ENCODE measurements at places on chromosomes 1 and 21. TPM values are rescaled to one million over a fixed set of nuclear protein-coding genes. Genes with fewer than 3 reads are reported as not detected.

LRRC42 gene
- total RNA-seq = 22.0 TPM

KISS1 gene
- 0.22 TPM for total RNA-seq

LHX8 gene
- total RNA-seq = not detected

ELAPOR1 gene
- under 0.01 TPM for total RNA-seq

COL24A1 gene
- total RNA-seq = not detected

PRAMEF17 gene
- not detected for total RNA-seq

- no peak for DNase-seq
These were observed 119.2 kb upstream of the BARHL2 start for GRCh38 chr1:90836345-90836679.

DNA sequence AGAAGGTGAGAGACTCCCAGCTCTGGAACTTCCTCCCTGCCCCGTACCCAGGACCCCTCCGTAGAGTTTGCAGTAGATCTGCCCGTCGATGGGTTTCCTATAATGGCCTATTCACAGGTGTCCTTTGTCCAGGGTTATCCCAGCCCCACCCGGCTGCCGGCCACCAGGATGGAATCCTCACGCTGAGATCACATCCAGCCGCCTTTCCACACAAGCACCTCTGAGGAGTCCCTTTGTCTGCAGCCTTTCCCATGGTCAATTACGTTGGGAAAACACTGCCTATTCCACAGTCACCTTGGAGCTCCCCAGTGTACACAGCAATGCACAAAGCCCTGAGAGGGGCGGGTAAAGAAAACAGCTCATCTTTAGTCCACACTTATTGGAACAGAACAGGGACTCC lies 190.0 kb upstream of the EDN2 start:
- DNase-seq = no peak

- no peak for DNase-seq
These were observed 8.2 kb downstream of the BCL9 start for GRCh38 chr1:147549526-147549925.

- DNase-seq = no peak
These were observed 51.5 kb upstream of the CNIH3 start for GRCh38 chr1:224564454-224565084.

DNA sequence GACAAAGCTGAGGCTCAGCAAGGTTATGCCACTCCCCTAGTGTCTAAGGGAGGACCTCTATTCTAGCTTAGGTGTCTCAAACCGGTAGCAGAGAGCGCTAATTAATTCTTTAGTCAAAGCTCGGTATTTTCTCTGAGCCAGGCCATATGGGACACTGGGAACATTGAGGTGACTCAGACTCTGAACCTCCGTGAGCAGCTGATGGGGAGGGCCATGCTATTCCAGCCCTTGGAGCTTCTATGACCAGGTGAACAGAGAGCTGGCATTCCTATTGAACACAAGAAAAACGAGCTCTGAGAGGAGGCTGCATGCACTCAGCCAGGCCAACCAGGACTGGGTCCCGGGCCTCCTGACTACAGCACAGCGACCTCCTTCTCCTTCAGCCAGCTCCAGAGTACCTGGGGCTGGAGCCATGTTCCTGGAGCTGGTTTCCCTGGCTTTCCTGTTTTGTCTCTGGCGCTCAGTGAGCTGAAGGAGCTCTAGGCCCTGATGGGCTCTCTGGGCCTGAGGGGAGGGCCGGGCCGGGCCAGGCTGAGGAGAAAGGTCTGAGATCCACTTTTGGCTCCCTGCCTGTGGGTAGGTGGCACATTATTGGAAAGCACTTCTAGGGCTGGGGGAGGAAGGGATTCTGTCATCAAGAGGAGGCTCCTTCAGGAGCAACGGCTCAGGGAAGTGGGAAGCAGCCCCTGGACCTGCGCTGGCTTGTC lies 37.0 kb downstream of the SLC9A1 start:
- DNase-seq = no peak

GRCh38 chr21:28671549-28672195 lies 321.0 kb downstream of the LTN1 start:
- DNase-seq = peak; percentile 73

DNA sequence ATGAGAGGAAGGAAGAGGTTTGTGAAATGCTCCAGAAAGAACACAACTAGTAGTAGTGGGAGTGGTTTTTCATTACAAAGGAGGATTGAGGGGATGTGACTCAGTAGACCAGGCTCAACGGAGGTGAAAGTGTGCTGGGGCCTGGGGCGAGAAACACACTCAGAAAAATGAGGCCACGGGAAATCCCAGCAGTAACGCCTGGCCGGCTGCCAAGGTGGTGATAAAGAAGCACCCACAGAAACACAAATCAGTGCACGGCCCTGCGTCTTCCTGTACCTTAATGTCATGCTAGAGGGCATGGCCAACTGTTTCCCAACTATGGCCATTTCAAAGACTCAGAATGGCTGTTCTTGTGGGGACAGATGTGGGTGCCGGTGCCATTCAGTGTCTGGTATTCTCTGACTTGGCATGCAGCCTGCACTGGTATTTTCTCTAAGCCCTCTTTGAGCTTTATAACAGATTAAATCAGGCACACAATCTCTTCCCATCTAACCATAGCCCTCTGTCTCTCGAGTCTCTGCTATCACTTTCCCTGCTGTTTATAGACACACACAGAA lies 38.2 kb downstream of the URB2 start:
- DNase-seq = peak; percentile 89

DNA sequence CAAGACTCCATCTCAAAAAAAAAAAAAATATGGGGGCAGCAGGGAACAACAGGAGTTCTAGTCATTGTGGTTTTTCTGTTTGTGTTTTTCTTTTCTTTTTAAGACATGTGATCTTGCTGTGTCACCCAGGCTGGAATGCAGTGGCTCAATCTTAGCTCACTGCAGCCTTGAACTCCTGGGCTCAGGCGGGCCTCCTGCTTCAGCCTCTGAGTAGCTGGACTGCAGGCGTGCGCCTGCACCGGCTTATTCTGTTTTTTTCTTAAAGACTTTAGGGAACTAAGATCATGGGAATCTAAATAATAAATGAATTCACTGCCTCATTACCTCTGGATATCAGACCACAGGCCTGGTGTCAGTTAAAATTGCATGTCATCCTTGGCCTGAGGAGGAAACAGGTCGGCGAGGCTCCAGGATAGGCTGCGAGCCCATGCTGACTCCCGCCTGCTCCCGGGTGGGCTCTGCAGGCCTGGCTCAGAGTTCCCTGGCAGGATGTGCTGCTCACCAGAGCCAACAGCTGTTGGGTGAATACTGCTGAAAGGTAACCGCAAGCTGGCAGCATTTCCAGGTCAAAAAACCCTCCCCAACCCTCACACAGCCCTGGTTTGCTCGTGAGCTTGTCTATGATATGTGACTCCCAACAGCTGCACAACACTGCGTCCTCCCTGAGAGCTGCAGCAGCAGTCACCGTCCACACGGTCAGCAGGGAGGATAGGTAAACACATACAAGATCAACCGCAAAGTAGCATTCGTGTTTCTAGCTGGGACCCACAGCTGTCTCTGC lies 58.1 kb downstream of the SCCPDH start:
- DNase-seq = no peak

DNA sequence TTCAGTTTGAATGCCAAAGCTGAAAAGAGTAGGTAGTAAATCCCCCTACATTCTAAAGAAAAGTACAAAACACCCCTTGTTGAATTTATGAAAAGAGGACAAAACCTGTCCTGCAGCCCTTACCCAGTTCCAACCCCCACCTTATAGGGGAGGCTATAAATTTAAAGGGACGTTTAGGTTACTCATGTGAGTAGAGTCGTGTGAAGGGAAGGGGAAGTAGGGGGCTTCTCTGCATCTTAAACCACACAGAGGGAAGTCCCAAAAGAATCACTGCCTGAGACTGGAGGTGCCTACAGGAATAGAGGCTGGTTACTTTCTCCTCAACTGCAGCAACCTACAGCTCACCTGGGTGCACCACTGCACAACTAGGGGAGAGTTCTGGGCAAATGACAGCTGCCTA lies 36.7 kb upstream of the KIRREL1 start:
- no peak for DNase-seq

DNA sequence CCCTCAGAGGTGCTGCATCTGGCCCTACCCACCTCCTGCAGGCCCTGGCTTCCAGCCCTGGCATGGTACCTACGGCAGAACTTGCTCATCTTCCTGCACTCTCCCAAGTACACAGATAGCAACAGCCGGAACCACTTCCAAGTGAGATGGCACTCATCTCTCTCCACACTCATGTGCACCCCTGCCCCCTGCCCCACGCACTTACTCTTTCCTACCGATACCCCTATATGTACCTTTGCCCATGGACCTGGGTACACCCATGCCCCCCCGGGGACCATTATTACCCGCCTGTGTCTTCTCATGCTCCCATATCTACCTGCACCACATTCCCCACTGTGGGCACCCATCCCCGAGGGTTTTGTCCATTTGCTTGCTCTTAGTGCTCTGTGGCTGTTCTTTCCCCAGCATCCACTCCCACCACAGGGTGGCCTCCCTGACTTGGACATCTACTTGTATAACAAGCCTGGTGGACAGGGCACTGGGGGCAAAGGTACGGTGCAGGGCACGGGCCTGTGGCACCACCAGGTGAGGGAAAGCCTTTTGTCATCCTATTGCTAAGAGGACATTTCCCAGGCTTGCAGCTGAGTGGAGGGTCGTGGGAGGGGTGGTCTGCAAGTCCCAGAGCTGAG lies 14.7 kb downstream of the HYI start:
- no peak for DNase-seq

- DNase-seq = no peak
These were observed 151.4 kb downstream of the CHRM3 start for GRCh38 chr1:239537795-239538194.

DNA sequence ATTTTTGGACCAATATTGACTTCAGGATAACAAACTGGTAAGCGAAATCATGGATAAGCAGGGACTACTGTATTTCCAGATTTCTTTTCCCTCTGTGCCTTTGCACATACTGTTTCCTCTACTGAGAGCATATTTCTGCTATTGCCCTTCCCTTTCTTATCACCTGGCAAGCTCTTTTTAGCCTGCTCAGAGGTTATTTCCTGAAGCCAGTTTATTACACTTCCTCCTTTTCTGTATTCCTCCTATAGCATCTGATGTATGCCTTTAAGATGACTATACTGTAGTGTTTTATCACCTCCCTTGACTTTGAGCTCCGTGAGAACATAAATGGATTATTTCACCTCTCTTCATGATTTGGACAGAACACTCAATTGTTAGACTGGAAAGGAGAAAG lies 49.0 kb downstream of the MAGI3 start:
- no peak for DNase-seq

DNA sequence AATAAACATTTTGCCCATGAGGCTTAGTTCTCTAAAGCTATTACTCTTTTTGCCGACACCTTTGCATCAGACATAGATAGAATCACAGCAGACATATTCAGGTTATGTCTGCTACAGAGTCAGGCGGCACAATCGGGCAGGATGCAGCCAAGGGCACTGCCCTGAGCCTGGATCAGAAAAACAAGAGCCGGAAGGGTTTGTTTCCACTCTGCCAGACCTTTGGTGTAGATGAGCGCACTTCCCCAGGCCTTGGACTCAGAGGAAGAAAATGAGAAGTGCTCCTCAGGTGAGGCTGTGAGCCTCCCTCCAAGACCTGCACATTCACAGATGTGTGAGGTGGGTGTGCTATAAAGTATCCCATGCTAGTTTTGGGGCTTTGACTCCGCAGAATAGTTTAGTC lies 43.7 kb downstream of the GNG12 start:
- peak; percentile 72 for DNase-seq

DNA sequence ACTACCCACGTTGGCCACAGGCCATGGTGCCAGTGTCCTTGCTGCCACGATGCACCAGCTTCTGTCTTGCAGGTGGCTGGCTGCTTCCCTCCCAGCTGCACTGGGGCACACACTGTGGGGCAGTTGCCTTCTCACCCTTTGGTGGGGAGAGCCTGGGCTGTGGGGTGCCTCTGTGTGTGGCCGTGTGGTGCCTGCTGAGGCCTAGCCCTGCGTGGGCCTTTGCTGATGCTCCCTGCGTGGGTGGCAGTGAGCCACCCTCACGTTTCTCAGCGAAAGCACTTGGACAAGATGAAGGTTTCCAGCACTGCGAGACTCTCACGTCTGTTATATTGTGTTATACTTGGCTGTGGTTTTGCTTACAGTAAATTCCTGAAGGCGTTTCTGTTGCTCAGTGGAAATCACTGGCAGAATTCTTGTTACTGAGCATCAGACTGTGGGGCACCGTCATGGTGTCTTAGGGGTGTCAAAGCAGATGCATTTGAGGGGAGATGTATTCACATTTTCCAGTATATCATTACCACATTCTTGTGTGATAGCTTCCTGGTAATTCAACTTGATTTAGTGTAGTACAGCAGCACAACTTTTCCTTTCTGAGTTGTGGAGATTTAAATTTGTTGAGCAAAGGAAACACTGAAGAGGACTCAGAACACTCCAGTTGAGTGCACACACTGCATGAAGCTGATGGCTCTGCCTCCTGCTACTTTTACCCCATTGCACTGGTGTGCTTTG lies 124.7 kb downstream of the PCBP3 start:
- no peak for DNase-seq

- no peak for DNase-seq
These were observed at the start of gene LCK for GRCh38 chr1:32250893-32251716. TSS of gene LCK (plus strand) at chr1:32251265. CDS start at chr1:32274330, 23,065 bp downstream.

- no peak for DNase-seq
These were observed 85.2 kb upstream of the CDC42BPA start for GRCh38 chr1:227403535-227403934.

DNA sequence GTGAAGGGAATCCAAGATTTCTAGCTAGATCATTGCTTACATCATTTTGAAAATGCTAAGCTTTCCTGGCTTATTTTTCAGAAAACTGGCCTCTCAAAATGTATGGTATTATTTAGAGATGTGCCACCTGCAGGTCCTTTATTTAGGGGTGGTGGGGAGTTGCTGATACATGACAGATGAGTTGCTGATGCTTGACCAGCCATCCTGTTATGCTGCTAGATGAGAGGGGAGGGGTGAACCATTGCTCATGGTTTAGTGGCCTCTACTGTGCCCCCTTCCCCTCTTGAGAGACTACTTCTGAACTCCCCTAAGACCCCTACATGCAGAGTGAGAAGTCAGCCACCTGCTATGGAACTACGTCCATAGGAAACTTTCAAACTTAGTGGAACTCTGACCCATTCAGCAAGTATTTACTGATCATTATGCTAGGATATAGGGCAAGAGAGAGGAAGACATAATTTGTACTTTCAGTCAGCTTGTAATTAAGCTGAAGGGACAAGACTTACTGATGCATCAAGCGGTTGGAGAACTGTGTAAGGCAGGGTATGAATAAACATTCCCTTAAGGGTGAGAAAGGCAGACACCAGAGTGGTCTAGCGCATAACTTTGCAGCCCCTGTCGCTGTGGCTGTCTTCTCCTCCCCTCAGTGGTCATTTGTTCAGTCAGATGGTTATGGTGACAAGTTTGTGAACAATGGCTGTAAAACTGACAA lies 34.6 kb downstream of the SLAMF6 start:
- DNase-seq = no peak

DNA sequence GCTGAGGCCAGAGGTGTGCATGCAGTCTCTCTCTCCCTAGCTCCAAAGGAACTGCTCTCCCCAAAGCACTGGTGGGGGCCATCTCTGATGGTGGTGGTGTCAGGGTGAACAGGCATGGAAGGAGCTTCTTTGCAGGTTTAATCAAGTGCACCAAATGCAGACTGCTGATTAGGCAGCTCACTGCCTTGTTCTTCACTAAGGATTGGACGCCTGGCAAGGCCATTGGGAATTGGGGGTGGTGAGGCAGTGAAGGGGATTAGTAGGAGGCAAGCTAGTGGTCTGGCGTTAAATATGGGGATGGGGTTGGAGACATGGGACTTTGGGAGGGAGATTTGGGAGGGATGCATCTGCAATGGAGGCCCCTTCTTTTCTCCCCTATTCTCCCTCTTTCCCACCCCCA lies 1.5 kb downstream of the CACNA1E start:
- DNase-seq = no peak
